ENCODE measurements at places on chromosomes 4 and X.

GRCh38 chr4:78566834-78567499, 15.4 kb downstream of the ANXA3 start:
- no peak for DNase-seq

- no peak for DNase-seq
Measured at GRCh38 chr4:4374388-4375098, 12.4 kb upstream of the NSG1 start.

DNA sequence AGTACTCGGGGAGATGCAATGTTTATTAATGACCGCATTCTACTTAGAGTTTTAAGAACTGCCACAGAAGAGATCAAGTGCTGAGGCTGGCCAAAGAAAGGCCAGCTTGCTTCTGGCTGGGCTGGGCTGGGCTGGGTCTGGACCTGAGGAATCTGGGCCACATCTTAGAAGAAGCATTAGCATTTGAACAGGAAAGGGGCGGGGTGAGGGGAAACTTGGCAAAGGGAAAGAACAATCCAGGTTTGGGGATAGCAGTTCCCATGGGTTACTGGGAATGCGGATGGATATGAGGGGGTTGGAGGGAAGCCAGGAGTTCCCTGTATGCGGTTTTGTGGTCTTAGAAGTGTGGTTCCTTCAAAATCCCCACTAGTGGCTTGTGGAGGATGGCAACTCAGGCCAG, 83.3 kb downstream of the CLDN34 start:
- DNase-seq = no peak

GRCh38 chrX:115363897-115364296, 74.4 kb downstream of the LUZP4 start:
- no peak for DNase-seq

DNA sequence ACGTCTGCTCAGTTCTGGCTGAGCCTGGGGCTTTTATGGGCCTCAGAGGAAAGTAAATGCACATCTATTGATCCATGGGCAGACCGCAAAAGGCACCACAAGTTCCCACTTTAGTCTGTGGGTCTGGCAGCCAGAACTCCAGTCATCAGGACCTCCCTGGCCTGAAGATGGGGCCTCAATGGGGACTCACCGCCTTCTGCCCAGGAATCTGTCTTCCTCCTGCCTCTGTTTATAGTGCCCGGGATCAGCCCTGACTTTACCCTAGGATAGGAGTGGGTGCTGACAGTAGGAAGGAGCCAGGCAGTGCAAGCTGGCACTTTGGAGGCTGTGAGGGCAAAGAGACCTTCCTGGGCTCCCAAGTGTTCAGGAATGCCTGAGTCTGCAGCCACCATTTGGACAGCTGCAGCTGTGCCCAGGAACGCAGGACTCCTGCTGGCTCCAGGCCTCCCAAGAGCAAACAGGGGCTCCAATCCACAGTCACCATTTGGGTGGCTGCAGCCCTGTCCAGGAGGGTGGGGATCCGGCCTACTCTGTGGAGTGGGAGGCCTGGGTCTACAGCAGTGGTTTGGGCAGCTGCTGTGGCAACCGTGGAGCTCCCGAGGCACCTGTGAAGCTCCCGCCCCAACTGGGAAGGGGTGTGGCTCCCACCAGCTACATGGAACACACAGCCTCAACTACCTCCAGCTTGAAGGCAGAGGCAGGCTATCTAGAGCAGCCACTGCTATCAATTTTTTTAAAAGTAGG, 1440.9 kb upstream of the ADGRL3 start:
- DNase-seq = no peak

Data from stimulated activated CD4-positive, alpha-beta T cell treated with anti-CD3 and anti-CD28 coated beads, Interleukin-4, amount 100 ng/mL, for 4 hours (primary cell).